ENCODE measurements at places on chromosomes 6 and 20.
A peak's percentile ranks its signal among the peaks of the same experiment; 100 is the strongest.

DNA sequence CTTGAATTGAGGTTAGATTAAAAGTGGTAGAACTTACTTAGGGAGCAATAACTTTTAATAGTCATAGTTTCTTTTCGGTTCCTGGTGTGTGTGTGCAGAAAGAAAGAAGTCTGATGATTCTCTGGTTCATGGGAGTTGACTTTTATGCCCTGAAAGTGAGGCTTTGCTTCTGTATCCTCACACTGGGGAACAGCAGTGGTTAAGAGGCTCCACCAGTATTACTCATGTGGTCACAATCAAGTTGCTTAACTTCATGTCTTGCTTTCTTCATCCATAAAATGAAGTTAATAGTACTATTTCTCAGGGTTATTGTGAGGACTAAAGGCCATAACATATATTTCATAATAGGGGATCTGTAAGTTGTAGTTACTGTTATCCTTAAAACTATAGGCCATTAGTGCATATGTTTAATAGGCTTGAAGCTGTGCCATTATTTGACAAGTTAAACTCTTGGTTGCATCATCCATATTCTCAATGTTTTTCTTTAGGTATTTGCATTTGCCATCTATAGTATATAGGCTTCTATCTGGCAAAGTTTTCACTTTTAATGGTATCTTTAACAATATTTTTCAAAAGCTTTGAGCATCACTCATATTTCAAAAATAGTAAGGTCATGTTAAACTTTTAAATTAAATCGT lies 262.4 kb downstream of the PLCB1 start:
- no peak for DNase-seq

DNA sequence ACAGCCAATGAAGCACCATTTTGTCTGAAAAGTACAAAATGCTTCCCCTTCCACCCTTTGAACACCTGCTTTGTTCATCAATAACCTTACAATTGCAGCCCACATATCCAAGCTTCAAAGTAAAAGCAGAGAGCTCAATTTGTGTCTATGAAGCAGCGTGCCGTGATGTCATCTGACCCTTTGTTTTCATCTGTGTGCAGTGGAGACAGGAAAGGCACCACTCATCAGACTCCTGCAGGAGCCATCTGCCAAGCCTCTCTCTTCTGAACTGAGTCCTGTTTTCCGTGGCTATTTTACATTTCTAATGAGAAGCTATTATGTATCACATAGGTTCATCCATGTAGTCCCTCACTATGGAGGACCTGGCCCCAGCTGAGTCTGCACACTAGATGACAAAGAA lies 7.5 kb upstream of the LY86 start:
- no peak for DNase-seq

- DNase-seq = no peak
Measured at GRCh38 chr6:11527274-11527870, 10.2 kb upstream of the TMEM170B start.

DNA sequence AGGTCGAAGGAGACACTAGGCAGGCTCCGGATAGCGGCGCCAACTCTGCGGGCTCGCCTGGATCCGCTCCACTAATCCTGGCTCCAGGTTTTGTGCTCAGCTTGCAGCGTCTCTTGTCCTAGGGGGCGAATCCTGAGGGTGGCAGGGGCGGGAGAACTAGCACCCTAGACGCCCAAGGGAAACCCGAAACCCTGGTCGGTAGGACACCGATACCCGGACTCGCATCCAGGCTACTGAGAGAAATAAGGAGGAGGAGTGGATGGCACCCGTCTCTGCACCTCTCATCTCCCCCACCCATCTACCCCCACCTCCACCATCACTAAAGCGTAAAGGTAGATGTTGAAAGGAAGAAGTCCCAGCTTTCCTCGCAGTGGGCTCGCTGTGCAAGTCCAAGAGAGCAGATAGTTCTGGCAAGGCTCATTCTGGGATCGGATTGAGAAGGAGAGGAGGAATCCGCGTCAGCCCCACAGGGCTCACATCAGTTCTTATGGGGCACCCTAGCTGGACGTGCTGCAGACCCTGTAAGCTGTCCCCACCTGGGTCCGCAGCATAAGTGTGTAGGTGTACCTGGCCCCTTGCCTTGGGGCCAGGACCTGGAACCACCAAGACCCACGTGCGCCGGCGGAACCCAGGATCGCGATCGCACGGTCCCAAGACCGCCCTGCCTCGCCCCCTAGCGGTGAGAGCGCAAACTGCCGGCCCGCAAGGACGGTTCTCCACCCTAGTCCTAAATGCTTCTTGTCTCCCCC lies 6.9 kb downstream of the SLC32A1 start:
- DNase-seq = peak; percentile 58

GRCh38 chr6:14709066-14709670 lies 536.7 kb upstream of the JARID2 start:
- DNase-seq = no peak

- no peak for DNase-seq
Measured at GRCh38 chr6:31065556-31065955, 46.8 kb downstream of the C6orf15 start.

- DNase-seq = no peak
Measured at GRCh38 chr6:148501178-148501590, 158.5 kb downstream of the SASH1 start.

GRCh38 chr6:12008366-12009179 lies 3.5 kb upstream of the HIVEP1 start:
- DNase-seq = peak; percentile 49

DNA sequence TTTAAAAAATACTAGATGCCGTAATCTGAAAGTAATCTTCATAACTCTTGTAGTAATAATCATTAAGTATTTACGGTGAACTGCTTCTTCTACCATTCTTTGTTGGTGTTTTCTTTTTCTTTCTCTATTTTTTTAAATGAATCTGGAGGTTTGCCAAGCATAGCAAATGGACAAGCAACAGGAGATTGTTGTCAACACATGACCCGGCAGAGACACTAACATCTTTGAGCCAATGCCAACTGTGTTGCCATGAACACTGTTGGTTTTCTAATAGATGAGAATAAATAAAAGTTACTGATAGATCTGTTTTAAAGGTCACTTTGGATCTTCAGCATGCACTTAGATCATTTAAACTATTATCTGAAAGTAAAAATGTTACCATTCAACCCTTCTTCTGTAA lies 523.6 kb upstream of the EYS start:
- DNase-seq = no peak

DNA sequence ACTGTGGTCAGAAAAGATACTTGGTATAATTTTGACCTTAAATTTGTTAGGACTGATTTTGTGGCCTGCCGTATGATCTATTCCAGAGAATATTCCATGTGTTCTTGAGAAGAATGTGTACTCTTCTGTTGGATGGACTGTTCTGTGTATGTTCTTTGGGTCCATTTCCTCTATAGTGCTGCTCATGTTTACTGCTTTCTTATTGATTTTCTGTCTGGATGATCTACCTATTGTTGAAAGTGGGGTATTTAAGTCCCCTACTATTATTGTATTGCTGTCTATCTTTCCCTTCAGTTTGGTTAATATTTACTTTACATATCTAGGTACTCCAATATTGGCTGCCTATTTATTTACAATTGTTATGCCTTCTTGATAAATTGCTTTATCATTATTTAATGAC lies 298.4 kb downstream of the BCKDHB start:
- DNase-seq = no peak

DNA sequence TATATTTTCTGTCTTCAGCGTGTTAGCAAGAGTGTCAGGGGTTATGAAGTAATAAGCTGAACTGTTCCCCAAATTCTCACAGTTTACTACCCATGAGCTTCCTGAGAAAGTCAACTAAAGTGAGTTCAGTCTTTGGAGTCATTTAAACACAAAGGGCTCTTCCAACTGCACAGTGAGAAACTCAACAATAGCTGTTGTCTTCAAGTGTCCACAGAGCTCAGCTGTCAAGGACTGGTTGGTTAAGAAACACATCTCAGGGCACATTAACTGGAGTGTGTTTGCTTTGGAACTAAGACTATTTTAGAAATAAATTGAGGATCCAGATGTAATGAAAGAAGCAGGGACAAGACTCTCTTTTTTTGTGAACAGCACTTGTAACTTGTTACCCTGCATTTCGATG lies 241.4 kb upstream of the SOX4 start:
- no peak for DNase-seq

DNA sequence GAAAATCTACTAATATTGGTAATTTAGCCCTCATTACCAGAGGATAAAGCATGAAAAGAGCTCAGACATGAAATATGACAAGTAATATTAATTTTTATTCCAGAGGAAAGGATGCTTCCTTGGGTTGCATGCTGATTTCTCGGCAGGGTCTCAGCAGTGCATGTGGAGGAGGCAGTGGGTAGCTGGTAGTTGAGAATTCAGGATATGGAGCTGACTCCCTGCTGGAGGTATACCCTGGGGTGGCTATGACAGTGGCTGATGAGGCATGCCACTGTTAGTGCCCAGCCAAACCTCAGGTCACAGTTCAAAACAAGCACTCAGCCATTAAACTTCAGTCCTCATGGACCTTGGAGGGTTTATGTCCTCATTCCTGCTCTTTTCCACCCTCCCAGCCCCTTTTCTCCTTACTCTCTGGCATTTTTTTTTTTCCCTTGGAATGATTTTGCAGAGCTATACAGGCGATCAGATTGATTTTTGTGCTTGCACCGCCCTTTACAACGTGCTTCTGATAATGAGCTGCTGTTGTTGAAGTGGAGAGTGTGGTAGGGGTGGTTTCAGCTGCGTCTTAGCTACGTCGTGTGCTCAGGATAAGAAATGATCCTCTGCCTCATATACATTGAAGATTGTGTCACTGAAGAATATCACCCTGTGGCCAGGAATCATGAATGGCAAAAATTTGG lies 761.9 kb upstream of the MMS22L start:
- DNase-seq = no peak

- DNase-seq = no peak
Measured at GRCh38 chr6:4682431-4683097, 93.6 kb upstream of the CDYL start.

- no peak for DNase-seq
Measured at GRCh38 chr20:38158701-38159351, 6.2 kb downstream of the TGM2 start.

All from stimulated activated CD8-positive, alpha-beta memory T cell treated with anti-CD3 and anti-CD28 coated beads, Interleukin-4, amount 100 ng/mL, for 1 hour (primary cell).